Uterine smooth muscle cell (primary cell): ENCODE measurements at places on chromosomes 3 and 15. TPM values are rescaled to one million over a fixed set of nuclear protein-coding genes. Genes with fewer than 3 reads are reported as not detected.

ADAMTS7 gene
- 1.2 and 2.2 TPM in 2 replicates for total RNA-seq

KIF7 gene
- 14.1 and 18.0 TPM in 2 replicates for total RNA-seq

RSRC1 gene
- 52.6 and 87.7 TPM in 2 replicates for total RNA-seq

DCBLD2 gene
- 311 and 463 TPM in 2 replicates for total RNA-seq

DNAJA4 gene
- 5.4 and 5.9 TPM in 2 replicates for total RNA-seq

CPEB1 gene
- 34.7 and 35.2 TPM in 2 replicates for total RNA-seq

ADGRG7 gene
- 1.1 and 49.1 TPM in 2 replicates for total RNA-seq

ABCC5 gene
- 15.4 and 16.5 TPM in 2 replicates for total RNA-seq

FRG2C gene
- total RNA-seq = not detected in 2 replicates

GOLGA6D gene
- total RNA-seq = 0.12 TPM in 1 of 2 replicates, not detected in the other

SIDT1 gene
- not detected in 2 replicates for total RNA-seq

LDHAL6B gene
- under 0.01 TPM in 1 of 2 replicates, not detected in the other for total RNA-seq

NMNAT3 gene
- total RNA-seq = 0.33 and 2.4 TPM in 2 replicates

CPNE9 gene
- total RNA-seq = not detected in 2 replicates

IQSEC1 gene
- 16.9 and 19.0 TPM in 2 replicates for total RNA-seq

RHOV gene
- total RNA-seq = not detected in 2 replicates

SYNPR gene
- not detected in 2 replicates for total RNA-seq

PLXNB1 gene
- 14.7 and 30.0 TPM in 2 replicates for total RNA-seq

RNF111 gene
- 14.2 and 14.9 TPM in 2 replicates for total RNA-seq

PPARG gene
- total RNA-seq = 35.6 and 49.2 TPM in 2 replicates

SPG21 gene
- 62.5 and 90.6 TPM in 2 replicates for total RNA-seq

PTX3 gene
- total RNA-seq = 186 and 777 TPM in 2 replicates

IL5RA gene
- not detected in 2 replicates for total RNA-seq

CACNA2D2 gene
- total RNA-seq = under 0.01 TPM in 2 replicates

NANOGP8 gene
- total RNA-seq = not detected in 2 replicates

GOLGA8F gene
- not detected in 2 replicates for total RNA-seq

MESP2 gene
- 0.55 and 0.75 TPM in 2 replicates for total RNA-seq

CCDC80 gene
- total RNA-seq = 134 and 363 TPM in 2 replicates

KBTBD13 gene
- not detected in 2 replicates for total RNA-seq

GOLGA8K gene
- total RNA-seq = 0.25 TPM in 1 of 2 replicates, not detected in the other

SFMBT1 gene
- 7.5 and 13.8 TPM in 2 replicates for total RNA-seq

B2M gene
- total RNA-seq = 1,737 and 2,006 TPM in 2 replicates

MYO5C gene
- under 0.01 and 0.22 TPM in 2 replicates for total RNA-seq

ADCY5 gene
- total RNA-seq = 0.22 and 1.9 TPM in 2 replicates

ST8SIA2 gene
- under 0.01 TPM in 1 of 2 replicates, not detected in the other for total RNA-seq

SLCO2A1 gene
- total RNA-seq = under 0.01 TPM in 1 of 2 replicates, not detected in the other

CCDC54 gene
- not detected in 2 replicates for total RNA-seq
